ENCODE measurements at places on chromosomes 3 and 15.

DNA sequence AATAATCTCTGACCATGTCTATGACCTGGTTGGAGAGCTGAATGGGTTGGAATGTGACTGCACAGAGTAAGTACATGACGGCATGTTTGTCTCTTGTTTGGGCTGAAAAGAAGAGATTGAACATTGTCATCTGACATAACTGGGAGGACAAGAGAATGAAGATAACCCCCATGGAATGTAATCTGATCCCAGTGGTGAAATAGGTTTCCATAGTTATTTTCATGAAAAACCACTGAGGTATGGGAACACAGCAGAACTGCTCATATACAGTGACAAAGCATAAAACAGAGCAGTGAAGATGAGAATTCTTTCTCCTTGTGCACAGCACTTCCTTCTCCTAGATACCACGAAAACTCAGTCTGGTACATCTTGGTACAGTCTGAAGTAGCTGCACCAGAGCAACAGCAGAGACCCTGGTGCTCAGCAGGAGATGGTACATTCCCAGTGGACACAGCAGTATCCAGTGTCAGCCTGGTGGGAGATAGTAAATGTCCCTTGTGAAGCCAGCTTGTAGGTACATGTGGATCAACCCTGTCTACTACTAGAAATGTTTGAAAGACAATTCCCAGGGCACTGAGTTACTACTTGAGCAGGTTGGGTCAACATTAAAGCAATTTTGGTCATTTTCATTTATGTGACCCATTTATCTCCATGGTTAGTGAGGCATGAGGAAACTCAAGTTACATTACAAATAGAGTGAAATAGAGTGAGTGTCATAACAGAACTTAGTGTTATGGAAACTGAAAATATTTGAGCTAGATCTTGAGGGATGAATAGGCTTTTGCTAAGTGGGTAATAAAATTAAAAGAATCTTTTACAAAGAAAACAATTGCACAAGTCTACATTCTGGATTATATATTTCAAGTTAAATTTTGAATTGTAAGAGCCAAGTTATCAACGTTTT is 178.3 kb downstream of the SUCNR1 start:
- no peak for DNase-seq

DNA sequence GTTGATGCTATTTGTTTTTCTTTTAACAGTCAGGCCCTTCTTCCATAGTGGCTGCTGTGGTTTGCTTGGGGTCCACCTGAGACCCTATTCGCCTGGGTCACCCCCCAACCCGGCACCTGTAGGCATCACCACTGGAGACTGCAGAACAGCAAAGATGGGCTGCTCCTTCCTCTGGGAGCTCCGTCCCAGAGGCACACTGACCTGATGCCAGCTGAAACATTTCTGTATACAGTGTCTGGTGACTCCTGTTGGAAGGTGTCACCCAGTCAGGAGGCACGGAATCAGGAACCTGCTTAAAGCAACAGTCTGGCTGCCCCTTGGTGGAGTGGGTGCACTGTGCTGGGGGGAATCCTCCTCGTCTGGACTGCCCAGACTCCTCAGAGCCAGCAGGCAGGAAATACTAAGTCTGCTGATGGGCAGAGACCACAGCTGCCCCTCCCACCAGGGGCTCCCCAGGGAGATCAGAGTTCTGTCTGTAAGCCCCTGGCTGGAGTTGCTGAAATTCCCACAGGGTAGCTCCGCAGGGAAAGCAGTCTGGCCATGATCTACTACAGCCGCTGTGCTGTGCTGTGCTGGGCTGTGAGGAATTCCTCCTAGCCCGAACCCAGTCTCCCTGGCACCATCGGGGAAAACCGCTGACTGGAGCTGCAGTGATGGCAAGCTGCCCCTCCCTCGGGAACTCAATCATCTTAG is 248.2 kb downstream of the TBC1D5 start:
- DNase-seq = no peak

DNA sequence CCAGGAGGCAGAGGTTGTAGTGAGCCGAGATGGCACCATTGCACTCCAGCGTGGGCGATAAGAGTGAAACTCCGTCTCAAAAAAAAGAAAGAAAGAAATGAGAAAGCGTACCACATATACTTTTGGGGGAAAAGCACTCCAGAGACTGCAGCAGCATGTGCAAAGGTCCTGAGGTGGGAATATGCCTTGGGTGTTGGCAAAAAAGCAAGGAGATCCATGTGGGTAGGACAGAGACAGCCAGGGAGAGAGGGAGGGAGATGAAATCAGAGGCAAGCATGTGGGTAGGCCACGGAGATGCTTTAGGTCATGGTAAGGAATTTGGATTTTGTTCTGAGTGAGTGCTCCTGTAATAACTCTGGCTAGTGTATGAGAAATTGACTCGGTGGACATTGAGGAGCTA is 3.7 kb upstream of the SH3BP5 start:
- DNase-seq = no peak

GRCh38 chr3:13500133-13500885 is 20.2 kb downstream of the HDAC11 start:
- no peak for DNase-seq

DNA sequence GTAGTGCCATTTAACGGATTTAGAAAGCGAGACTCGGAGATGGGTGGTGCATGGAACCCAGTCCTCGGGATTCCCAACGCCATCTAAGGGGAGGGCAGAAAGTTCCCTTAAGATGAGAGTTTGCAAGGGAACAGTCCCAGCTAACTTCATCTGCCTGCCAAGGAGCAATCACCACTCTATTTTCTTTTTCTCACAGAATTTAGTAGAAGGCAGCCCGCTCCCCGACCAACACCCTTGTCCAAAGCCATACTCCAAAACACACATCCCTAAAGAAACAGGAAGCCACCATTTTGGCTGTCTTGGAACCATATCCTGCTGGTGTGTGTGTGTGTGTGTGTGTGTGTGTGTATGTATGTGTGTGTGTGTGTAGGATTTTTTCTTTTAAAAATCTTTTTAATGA is 7.1 kb upstream of the FGD5 start:
- no peak for DNase-seq

DNA sequence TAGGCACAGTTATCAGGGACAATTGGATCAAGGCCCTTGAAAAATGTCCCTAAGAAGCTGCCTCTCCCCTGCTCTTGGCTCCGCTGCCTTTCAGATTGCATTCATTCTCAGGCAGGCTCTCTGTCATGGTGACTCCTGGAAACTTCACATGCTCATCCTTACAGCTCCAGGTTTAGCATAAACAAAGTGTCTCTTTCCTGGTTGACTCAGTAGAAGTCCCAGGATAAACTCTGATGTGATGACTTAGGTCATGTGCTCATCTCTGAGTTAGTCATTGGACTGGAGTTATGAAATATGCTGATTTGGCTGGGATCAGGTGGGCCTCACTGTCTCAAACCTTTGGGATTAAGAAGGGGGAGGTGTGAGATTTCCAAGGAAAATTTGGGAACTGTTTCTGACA is 243.8 kb downstream of the ZNF621 start:
- DNase-seq = no peak

GRCh38 chr3:152968388-152969024 is 133.6 kb downstream of the P2RY1 start:
- DNase-seq = no peak

DNA sequence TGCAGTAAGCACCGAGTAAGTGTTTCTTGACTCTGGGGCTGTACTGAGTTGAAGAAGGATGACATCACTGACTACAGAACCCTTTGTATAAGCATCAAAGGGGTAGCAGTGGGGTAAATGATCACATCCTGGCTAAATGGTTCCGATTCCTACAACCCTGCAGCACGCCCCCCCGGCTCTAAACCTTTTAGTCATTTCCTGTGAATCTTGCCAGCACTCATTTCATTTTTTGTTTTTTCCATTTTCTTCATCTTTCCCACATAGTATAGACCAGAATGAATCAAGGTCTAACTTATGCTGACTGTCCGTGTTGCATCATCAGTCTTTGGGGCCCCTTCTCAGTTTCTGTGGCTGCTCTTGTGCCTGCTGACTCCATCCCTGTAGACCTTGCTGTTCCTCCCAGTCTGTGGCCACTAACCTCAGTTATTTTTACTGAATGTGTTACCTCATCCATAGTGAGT is 383.1 kb upstream of the TPRG1 start:
- DNase-seq = peak; percentile 81

DNA sequence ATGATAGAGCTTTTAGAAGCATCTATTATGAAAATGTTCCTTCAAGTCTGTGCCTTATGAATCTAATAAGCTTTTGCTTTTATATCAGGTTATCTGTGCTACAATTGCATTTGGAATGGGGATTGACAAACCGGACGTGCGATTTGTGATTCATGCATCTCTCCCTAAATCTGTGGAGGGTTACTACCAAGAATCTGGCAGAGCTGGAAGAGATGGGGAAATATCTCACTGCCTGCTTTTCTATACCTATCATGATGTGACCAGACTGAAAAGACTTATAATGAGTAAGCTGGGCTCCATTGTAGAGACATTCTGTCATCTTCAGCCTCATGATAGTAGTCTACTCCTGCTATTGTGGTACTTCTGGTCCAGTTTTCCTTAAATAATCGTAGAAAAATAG is 73.4 kb downstream of the BLM start:
- DNase-seq = no peak

- no peak for DNase-seq
These were observed 284.4 kb downstream of the KCNH8 start for GRCh38 chr3:19432669-19433068.

GRCh38 chr15:73323956-73324355 is 44.8 kb downstream of the HCN4 start:
- DNase-seq = no peak

GRCh38 chr3:13145131-13145825 is 72.0 kb upstream of the IQSEC1 start:
- no peak for DNase-seq

GRCh38 chr3:23094890-23095462 is 108.2 kb upstream of the UBE2E2 start:
- DNase-seq = peak; percentile 59

DNA sequence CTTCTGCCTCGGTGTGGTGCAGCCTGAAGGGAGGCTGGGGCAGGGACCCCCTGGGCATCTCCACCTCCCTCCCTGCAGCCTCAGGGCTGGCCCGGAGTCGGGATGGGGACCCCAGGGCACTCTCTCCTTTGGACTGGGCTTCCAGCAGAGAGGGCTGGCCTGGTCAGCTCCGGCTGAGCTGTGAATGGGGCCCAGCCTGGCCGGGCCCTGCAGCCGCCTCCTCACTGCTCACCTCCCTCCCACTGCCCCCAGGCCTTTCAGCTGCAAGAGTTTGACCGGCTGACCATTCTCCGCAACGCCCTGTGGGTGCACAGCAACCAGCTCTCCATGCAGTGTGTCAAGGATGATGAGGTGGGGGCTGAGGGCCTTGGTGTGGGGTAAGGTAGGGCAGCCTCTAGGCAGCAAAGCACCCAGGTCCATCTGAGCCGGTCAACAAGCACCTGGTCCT is 36.0 kb downstream of the PSTPIP1 start:
- no peak for DNase-seq

DNA sequence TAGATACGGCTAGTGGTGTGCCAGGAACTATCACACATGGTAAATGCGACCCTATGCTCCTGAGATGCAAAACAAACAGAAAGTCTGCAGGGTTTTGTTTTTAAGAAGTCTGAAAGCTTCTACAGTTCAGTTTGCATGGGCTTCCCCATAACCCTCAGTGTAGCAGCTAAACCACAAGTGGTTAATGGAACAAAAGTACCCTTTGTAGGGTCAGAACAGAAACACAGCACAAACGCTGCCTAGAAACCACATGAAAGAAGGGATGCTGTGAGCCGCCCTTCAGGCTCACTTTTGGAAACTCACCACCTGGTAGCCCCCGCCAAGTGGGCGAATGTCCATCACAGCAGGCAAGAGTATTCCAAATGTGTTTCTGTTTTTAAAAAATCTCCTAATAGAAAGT is 46.2 kb downstream of the CTDSPL start:
- DNase-seq = peak; percentile 97

DNA sequence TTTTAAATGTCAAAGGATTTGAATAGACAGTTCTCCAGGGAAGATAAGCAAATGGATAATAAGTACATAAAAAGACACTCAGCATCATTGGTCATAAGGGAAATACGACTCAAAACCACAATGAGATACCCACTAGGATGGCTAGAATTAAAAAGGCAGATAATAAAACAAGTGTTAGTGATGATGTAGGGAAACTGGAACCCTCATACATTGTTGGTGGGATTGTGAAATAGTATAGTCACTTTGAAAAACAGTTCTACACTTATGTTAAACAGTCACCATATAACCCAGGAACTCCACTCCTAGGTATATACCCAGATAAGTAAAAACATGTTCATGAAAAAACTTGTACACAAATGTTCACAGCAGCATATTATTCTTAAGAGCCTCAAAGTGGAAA is 72.5 kb downstream of the GPR156 start:
- DNase-seq = no peak

- DNase-seq = peak; percentile 51
These were observed 67.9 kb downstream of the ULK4 start for GRCh38 chr3:41893977-41894376.

GRCh38 chr15:58842713-58843396 is 71.8 kb downstream of the MINDY2 start:
- DNase-seq = no peak

DNA sequence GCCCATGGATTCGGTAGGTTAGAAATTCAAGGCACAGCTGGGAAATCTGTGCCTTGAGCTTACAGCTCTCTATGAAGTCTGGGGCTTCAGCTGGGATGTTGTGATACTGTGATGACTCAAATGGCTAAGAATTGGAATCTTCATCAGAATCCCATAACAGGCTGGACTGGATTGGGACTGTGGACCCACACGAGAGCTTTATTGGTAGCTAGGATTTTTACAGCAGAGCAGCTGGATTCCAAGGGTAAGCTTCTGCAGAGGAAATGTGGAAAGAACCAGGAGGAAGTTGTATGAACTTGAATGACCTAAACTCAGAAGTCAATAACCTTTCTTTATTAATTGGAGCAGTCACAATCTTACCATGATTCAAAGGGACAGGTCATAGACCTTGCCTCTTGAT is 1187.1 kb downstream of the ROBO1 start:
- no peak for DNase-seq

GRCh38 chr15:77649610-77650009 is 16.9 kb upstream of the LINGO1 start:
- DNase-seq = no peak

- no peak for DNase-seq
These were observed 21.0 kb downstream of the PLXNB1 start for GRCh38 chr3:48408823-48409281.

DNA sequence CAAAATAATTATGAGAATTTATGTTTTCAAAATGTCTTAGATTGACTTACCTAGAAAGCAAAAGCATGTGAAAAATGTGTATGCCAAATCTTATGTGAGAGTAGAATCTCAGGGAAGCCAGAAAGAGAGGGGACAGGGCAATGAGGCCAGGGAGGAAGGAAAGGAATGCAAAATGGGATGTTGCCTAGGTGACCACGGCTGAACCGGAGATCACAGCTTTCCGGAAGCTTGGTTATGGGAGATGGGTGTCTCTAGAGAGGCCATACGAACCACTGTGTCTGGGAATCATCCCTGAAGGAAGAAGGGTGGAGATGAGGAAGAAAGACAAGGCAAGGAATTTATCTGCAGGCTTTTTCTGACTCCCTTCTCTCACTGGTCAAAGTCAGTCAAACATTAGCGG is 76.0 kb downstream of the SUCLG2 start:
- DNase-seq = no peak

GRCh38 chr3:94413336-94414108 is 350.7 kb downstream of the NSUN3 start:
- peak; percentile 68 for DNase-seq

GRCh38 chr15:69910514-69910913 is 187.2 kb downstream of the TLE3 start:
- DNase-seq = no peak
